SJSA1 (cell line): ENCODE measurements at places on chromosomes 6 and 20.

DNA sequence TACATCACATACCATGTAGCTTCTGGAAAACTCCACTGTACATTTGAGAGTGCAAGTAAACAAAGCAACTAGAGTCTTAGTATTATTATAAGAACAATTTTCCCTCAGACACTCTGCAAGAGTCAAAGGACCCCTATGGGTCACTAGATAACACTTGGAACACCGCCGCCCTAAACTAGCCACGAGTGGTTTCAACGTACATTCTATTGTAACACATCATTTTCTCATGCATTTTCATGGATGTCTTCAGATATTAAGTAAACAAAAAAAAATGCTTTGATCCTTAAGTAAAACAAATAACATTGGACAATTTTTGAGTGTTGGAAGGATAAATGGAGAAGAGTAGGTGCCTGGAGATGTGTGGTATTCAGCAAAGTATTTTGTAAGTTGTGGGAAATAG, 3.2 kb upstream of the RNF146 start:
- no peak for DNase-seq

GRCh38 chr6:13053006-13053461, 275.3 kb downstream of the TBC1D7 start:
- DNase-seq = no peak

DNA sequence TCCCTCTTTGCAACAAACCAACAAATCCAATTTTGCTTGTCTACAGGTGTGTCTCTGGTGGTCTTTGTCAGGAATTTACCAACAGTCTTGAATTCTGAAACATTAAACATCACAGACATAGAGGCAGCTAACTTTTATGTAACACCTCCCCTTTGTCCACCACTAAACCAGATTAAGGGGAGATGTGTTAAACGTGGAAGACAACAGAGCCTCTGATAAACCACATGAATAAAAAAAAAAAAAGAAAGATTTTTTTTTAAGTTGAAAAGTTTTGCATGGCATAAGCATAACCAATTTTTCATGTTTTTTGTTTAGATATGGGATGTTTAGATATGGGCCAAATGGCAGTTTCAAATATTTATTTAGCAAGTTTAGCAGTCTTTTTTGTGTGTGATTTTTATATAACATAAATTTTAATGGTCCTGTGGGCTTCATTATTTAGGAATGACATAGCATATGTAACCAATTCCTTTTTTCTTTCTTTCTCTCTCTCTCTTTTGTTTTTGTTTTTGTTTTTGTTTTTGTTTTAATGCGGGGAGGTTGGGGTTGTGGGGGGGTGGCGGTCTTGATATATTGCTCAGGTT, 60.7 kb upstream of the BTN3A2 start:
- no peak for DNase-seq

- peak; percentile 83 for DNase-seq
Measured at GRCh38 chr6:26022132-26022472, 59.5 kb downstream of the TRIM38 start.

DNA sequence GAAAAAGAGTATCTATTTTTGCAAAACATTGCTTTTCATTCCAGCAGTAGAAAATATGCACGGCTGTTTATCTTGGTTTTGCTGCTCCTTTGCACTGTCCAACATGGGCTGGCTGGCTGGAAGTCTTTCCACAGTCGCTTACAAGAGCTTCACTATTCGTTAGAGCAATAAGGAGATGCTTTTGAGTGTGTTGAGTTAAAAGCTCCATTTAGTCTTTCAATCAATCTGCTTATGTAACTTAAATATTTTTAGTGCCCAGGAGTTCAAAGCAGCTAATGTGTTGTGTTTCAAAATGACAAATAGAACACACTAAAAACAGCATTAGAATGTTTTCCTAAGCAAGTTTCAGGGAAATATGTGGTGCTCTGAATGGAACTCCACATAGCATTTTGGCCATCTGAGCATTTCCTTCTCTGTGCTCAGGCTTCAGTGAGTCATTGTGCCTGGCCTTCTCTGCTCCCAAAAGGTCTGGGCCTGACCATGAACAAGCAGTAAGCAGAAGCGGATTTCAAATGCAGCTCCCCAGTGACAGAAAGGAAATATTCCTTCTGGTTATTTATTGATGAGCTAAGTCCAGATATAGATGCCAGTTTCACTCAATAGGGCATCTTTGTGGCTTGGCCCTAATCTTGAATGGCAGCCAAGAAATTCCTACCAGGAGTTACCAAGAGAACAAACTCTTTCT, 580.3 kb downstream of the TENT5A start:
- no peak for DNase-seq
